Fibroblast of gingiva (primary cell): ENCODE measurements at places on chromosomes 3 and 15.
A peak's percentile ranks its signal among the peaks of the same experiment; 100 is the strongest.

GRCh38 chr3:77655396-77655795, 615.5 kb downstream of the ROBO2 start:
- DNase-seq: peak; percentile 32

DNA sequence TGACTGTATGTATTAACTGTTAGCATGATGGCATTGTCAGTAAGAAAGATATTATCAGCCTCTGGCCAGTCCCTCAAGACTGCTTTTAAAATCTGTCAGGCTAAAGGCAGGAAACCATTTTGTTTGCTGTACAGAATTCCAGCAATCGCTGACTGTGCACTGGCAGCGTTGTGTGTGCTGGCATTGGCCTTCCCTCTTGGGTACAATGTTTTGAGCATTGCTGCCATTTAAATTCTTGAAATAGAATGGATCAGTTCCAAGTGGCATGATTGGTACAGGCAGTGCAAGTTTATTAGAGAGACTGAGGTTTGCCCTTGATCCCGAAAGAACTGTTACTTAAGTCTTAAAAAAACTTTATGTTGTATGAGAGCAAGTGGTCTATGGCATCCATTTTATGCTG, 788.7 kb downstream of the OTOL1 start:
- no peak for DNase-seq

DNA sequence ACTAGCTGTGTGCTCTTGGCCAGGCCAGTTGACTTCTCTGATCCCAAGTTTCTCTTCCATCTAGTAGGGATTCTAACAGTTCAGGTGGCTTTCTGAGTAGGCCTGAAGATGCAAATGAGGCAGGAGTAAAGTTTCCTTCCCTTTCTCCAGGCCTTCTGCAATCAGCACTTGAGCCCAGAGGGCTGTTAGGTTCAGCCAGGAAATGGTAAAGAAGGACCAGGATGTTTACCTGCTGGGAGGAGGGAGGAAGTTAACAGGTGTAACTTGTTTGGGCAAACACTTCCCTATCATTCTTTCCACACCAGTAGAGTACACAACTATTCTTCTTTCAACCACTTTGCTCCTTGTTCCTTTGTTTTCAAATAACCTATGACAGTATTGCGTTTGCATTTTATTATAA, 13.3 kb upstream of the TNFSF10 start:
- no peak for DNase-seq

DNA sequence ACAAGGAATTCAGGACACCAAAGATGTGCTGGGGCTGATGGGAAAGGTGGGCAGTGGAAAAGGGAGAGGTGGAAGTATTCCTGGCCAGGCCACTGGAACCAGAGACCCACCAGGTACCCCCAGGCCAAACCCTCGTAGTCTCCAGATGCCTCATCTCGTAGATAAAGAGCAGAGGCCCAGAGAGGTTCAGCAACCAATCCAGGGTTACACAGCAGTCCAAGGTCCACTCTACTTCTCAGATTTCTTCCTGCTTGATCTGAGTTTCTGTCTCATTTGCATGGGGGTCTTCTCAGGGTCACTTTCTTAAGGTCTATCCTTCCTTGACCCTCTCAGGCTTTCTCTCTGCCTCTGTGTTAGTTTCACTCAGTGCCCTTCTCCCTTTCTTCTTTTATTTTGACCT, 5.1 kb downstream of the TTC21A start:
- DNase-seq: no peak

DNA sequence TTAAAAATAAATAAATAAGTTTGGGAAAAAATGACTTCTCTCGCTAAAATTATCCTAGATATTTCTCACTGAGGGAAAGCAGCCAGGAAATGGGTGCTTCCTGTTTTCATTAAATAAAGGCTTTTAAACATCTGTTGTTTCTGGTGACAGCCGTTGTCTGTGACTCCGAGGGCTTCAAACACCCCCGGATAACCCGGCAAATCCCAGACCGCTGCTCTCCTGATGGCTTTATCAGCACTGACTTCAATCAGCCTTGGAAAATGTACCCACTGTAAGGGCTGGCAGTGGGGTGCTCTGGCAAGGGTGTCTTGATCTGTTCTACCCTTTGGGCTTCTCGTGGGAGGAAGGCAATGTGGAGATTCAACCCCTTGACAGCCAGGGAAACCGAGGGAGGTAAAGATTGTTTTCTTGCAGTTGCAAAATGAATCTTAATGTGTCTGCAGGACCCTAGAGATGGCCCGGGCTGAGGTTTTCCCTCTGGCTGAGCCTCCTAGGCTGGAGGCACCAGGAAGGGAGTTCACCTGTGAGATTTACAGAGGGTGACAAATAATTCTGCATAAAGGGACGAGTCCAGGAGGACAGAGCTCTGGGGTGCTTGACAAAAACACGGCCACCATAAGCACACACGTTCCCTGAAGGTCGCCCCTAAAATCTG, 33.6 kb upstream of the SEC13 start:
- no peak for DNase-seq

GRCh38 chr15:80846031-80846815, 67.1 kb downstream of the CEMIP start:
- DNase-seq: no peak

DNA sequence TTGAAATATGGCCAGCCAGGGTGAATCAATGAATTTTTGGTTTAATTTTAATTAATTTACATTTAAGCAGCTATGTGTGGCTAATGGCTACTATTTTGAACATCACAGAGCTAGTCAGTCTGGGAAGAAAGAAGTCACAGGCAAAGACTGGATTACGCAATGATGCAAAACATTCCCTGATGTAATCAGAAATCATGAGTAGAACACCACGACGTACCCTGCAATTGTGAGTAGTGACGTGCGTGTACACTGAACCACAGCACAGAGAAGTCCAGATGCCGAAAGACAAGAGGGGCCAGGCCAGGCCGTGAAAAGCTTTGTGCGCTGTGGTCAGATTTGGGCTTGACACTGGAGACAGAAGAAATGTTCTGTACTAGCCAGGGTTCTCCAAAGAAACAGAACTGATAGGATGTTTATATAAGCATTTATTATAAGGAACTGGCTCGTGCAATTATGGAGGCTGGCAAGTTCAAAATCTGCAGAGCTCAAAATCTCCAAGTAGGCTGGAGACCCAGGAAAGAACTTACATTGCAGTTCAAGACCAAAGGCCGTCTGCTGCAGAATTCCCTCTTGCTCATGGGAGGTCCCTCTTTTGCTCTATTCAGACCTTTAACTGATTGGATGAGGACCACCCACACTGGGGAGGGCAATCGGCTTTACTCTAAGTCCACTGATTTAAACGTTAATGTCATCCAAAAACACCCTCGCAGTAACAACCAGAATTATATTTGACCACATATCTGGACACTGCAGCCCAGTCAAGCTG, 44.6 kb downstream of the SH3BP5 start:
- peak; percentile 94 for DNase-seq

DNA sequence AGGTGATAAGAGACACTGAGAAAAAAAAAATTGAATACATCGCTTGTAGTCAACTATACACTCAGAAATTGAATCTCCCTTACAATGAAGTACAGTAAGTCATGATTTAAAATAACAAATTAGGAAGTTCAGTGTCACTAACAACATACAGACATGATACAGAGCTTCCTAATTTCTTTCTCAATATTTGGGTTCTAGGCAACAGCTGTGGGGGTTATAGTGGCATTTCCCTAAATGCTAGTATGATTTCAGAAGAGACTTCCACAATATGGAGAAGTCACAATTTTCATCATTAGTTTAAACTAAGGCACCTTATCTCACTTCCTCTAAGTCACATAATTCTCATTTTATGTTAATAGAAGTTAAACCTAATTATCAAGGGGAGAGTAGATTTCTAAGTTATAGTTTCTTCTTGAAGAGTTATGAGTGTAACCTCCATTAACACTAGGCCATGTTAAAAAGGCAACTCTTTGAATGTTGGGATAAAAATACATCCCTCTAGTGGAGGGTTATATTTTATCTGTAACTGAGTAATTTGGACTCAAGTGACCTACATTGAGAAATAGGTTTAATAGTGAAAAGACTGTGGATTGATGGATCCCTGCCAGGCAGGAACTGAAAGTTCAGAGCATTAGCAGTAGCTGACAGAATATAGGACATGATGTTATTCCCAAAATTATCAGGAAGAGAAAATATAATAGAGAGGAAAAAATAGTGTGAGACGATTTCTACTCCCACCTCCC, 286.0 kb upstream of the SUCLG2 start:
- DNase-seq: no peak

DNA sequence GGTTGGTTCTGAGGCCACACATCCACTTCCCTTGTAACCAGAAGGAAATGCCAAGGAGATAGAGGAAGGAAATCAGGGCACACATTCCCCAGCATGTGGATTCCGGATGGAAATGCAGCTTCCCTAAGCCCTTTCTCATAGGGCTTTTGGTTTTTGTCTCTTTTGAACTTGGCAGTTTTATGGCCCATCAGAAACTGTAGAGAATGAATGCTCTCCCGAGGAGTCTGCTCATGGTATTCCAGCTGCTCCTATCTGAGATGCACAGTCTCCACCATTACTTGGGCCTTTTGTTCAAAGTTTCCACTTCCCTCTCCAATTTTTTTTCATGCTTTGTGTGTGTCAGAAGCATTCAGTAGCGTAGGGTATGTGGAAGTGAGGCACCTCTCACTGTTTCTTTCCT, 21.2 kb downstream of the XYLB start:
- DNase-seq: no peak

GRCh38 chr15:70587896-70588567, 175.3 kb downstream of the UACA start:
- DNase-seq: no peak

- no peak for DNase-seq
Measured at GRCh38 chr15:80816049-80816653, 37.0 kb downstream of the CEMIP start.

DNA sequence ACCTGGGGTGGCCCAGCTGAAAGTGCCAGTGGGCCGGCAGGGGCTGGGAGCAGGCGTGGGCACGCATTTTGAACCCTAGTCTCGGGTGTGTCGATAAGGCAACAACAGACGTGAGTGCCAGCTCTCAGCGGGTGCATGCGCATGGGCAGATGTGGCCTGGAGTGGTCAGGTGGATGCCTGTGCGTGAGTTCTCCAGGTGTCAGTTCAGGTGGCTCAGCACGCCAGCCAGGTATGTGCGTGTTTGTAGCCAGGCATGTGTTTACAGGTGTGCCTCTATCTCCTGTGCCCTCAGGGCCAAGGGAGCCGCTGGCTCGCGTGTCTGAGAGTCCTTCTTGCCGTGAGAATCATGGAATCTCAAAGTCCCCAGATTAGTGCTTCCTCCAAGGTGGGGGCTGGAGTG, 14.8 kb downstream of the CYP1A2 start:
- DNase-seq: no peak

GRCh38 chr3:29822071-29822470, 541.2 kb downstream of the RBMS3 start:
- peak; percentile 12 for DNase-seq

GRCh38 chr3:152151216-152151876, 117.4 kb upstream of the MBNL1 start:
- no peak for DNase-seq

- DNase-seq: no peak
Measured at GRCh38 chr15:90991587-90992285, 2.6 kb downstream of the PRC1 start.

- no peak for DNase-seq
Measured at GRCh38 chr15:26848498-26848897, 18.4 kb upstream of the GABRA5 start.

GRCh38 chr3:25378786-25379311, 49.2 kb upstream of the RARB start:
- DNase-seq: no peak

DNA sequence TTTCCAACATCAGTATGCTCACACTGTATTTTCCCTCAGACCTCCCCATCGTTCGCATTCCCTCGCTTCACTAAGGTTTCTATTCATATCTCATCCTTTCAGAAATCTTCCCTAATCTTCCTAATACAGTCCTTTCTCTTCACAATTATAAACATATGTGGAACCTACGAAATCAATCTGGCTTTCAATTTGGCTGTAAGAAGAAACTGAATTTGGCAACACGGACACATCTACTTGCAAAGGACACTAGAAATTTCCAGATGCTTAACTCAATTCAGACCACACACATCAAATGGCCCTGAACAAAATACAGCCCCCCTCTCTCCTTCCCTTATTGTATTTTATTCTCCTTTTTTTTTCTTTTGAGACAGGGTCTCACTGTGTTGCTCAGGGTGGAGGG, 39.1 kb upstream of the TM4SF19 start:
- DNase-seq: peak; percentile 52

DNA sequence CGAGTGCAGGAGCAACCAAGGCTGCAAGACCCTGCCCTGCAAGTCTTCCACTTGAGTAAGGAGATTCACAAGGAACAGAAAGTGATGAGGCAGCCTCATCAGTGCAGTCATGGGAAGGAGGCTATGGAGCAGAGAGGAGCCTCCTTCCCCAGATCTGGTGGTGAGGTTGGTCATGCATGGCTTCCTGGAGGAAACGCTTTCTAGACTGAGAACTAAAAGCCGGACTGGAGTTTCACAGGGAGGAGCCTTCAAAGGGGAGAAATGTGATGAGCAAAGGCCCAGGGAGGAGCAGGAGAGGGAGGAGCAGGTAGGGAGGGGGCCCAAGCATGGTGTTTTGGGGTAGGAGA, 139.9 kb downstream of the SRGAP3 start:
- DNase-seq: no peak

DNA sequence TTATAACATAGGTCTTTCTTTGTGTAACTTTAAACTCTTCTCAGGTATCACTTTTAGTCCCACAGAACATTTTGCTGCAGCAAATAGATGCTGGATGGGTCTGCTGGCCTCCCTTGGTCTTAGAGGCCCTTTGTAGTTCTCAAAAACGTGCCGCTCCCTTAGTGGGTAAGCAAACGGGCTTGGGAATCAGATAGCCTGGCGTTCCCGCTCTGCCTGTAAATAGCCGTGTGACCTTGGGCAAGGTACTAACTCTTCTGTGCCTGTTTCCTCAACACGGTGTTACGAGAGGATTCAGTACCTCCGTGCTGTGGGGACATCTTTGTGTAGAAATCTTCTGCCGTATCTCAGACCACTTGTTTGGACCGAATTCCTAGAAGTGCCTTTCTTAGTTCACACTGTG, 64.4 kb downstream of the DNAJB8 start:
- DNase-seq: no peak
